Pulmonary artery endothelial cell (primary cell): ENCODE measurements at places on chromosomes 6 and 20.

GRCh38 chr6:122833021-122833491 is 44.0 kb downstream of the SMPDL3A start:
- no peak for DNase-seq

GRCh38 chr20:20939006-20939405 is 167.2 kb downstream of the LINC00237 start:
- no peak for DNase-seq

DNA sequence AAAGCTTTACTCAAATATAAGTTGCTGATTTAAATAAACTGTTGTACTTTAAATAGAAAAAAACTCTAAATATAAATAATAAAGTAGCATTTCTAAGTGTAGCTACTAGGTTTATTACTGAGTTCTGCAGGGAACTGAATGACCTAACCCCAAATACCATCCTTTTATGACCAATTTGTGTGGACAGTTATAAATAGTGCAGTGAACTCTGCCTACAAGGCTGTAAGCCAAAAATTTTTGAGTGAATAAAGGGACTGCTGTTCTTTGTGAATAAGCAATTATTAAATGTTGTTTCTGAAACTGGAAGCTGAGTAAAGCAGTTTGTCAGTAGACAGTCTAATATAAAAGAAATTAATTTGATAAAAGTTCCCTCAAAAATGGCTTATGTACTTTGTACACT is 90.8 kb upstream of the ELOVL5 start:
- DNase-seq, result no peak

DNA sequence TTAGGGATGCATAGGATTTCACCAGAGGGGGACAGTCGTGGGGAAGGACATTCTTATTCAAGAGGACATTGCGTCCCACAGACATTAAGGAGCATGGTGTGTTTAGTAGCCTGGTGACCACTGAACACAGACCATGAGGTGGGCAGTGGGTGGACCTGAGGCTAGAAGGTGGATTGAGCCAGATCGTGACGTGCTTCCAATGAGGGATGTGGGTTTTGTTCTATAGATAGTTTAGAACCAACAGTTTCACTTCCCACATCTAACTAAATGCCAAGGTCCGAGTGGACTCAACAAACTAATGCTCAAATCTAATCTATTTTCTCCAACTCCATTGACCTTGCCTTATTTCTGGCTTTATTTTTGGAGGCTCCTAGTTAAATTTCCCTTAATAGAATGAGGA is 58.5 kb downstream of the OGFRL1 start:
- no peak for DNase-seq

GRCh38 chr6:127606131-127606562 is 29.2 kb downstream of the C6orf58 start:
- DNase-seq, result no peak

GRCh38 chr6:12173661-12174060 is 116.5 kb upstream of the EDN1 start:
- DNase-seq, result no peak

GRCh38 chr6:105587349-105588122 is 184.7 kb upstream of the PREP start:
- DNase-seq, result no peak

DNA sequence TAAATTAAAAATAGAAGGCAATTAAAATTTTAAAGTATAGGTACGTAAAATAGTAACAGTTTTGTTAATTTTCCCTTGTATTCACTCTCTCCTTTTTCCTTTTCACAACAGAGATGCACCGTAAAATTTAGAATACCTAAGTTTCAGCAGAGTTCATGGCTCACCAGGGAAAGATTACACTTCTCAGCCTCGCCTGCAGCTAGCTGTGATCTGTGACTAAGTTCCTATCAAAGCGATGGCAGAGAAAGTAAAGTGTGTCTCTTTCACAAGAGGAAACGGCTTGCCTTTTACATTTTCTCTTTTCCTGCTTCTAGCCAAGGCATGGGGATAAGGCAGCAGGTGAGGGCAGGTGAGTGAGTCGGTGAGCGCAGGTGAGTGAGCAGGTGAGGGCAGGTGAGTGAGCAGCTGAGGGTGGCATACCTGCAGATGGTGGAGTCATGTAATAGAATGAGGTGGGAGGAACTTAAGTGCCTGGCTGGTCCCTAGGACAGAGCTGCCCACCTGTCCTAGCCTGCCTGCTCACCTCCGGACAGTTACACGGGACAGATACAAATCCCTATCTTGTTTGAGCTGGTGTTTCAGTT is 30.9 kb downstream of the ZFP64 start:
- DNase-seq, result no peak

DNA sequence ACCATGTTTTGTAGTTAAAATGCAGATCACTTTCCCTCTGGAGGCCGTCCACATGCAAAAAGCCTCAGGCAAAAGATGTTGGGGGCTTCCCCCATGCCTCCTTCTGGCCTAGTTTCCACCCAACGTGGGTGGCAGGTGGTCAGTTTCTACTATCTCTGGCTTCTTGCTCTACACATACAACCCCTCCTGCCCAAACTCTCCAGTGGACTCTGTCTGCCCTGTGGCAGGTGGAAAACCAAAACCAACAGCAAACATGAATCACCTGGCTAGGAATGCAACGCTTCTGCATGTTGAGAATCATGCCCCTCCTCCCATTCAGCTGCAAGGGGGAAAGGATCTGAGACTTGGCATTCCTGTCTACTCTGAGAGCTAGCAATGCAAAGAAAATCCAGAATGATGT is 94.8 kb downstream of the MBOAT1 start:
- no peak for DNase-seq

- DNase-seq, result no peak
Observed at GRCh38 chr6:110324548-110324947, 33.6 kb downstream of the METTL24 start.

DNA sequence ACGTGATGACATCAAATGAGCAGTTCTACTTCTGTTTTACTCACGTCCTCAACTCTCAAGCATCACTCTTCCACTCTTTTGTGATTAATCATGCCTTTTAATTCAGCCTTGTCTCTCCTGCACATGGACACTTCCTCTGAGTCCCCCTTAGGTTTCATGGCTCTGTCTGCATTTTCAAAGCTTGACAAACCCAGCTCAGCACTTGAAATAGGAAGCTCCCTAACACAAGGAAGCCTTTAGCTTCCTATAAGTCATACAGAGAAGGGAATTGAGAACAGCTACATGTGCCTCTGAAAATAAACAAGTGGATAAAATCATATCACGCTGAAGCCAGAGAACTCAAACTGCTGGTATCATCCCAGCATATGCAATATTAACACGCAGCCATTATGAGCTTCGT is 21.2 kb downstream of the KIF16B start:
- no peak for DNase-seq

DNA sequence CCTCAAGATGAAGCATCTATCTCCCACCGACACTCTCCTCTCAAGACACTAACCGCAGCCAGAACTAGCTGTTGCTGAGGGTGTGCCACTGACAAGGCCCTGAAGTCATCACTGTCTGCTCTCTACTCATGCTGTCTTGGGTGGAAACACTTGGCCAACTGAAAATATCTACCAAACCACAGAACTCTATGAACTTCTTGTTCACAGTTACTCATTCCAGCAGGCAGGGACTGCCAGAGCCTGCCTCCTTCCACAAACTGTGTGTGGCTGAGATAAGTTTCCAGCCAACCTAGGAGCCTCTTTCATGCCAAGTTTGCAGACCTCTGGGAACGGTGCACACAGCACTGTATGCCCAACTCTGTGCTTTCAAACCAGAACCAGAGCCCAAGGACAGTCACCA is 45.5 kb upstream of the NXT1 start:
- no peak for DNase-seq

DNA sequence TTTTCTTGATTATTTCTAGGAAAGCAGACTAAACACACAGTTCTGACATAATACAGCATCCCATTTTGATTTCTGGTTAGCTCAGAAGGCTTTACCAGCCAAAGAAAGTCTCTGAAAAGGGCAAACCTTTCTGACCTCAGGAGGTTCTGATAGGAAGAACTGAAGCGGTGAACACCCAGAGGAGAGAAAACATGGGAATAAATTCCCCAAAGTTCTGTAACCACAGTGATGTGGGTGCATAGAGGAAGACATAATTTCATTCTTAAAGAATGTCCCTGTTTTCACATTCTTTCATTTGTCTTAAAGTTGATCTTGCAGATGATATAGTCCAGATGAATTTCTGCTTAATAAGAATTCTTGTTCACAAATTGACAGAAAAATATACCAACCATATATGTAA is 60.3 kb downstream of the RSPO3 start:
- DNase-seq, result no peak

- no peak for DNase-seq
Observed at GRCh38 chr6:32842690-32843089, 1.2 kb downstream of the PSMB8 start.

- DNase-seq, result no peak
Observed at GRCh38 chr6:111523484-111524167, 40.6 kb upstream of the REV3L start.

GRCh38 chr6:120938876-120939472 is 395.3 kb downstream of the TBC1D32 start:
- DNase-seq, result no peak

DNA sequence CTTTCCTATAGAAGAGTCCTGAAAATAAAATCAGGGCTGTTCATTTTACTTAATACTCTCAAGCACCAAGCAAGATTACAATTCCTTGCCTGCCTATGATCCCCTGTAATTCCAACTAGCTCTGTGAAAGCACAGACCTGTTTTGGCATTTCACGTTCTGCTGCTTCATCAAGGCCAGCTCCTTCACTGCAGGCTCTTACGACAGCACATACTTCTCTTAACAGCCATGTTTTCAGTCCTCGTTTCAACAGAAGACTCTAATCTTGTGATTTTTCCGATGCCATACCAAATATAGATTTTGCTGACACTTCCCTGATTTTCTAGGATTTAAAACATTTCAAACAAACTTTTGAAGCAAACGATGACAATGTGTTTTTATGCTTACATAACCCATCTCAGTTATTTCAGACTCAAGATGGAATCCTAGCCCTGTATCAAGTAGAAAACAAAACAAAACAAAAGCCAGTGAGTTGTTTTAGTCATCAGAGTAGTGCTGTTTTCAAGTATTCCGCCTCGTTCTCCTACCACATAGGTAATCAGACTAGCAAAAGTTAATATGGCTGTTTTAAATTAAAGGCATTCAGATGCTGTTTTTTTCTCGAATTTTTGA is 616.5 kb upstream of the CITED2 start:
- DNase-seq, result no peak

GRCh38 chr6:22807261-22807660 is 237.9 kb downstream of the HDGFL1 start:
- no peak for DNase-seq

- DNase-seq, result no peak
Observed at GRCh38 chr6:142302421-142303175, 791 bp downstream of the ADGRG6 start.

- DNase-seq, result no peak
Observed at GRCh38 chr6:18053555-18054445, 66.4 kb upstream of the KIF13A start.

DNA sequence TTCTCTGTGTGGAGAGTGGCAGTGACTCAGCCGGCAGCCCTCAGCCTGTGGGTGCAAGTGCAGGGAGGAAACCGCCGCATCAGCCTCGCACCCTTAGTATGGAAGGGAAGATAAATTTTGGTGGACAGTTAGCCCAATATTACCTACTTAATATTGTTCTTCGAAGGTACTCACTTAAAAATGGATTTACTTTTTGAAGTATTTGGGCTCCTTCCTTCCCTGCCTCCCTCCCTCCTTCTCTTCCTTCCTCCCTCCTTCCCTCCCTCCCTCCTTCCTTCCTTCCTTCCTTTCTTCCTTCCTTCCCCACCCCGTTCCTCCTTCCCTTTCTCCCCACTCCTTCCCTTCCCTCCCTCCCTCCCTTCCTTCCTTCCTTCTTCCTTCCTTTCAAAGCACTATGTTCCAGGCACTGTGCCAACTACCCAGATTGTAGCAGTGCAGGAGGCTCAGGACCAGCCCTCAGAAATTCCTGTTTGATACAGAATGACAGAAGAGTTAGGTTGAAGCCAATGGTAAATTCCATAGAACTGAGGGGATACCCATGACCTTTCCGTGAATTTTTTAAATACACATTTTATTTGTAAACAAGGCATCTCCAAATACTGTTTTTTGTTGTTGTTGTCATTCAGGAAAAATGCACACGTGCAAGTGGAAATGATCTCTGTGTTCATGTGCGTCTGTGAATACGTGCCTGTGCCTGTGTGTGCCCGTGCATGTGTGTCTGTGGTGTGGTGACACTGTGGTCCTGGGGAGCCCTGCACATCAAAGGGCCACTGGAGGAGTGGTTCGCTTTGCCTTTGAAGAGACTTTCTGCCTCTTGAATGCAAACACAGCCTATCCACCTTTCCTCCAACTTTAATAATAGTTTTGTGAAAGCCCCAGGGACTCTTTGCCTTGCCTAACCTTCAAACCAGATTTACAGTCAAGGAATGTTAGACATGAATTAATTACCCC is 141.7 kb downstream of the EDN3 start:
- no peak for DNase-seq

DNA sequence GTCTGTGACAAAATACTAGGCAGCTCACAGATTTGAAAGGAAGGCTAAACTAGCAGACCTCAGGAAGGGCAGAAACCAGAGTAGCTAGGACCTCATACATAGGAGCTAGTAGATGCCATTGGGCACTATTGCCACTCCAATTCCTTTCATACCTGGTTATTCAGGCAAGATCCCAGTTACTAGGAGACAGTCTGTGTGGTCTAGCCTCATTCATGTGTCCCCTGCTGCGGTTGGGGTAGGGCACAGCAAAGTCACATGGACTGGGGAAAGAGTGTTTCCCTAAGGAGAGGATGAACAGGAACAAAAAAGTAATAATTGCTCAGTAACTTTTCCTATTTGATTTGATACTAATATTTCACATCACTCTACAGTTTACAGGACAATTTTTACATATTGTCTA is 204.6 kb upstream of the HEY2 start:
- no peak for DNase-seq

GRCh38 chr20:4038047-4038459 is 22.7 kb upstream of the RNF24 start:
- no peak for DNase-seq

- DNase-seq, result no peak
Observed at GRCh38 chr6:106754215-106754614, 124.8 kb downstream of the QRSL1 start.

DNA sequence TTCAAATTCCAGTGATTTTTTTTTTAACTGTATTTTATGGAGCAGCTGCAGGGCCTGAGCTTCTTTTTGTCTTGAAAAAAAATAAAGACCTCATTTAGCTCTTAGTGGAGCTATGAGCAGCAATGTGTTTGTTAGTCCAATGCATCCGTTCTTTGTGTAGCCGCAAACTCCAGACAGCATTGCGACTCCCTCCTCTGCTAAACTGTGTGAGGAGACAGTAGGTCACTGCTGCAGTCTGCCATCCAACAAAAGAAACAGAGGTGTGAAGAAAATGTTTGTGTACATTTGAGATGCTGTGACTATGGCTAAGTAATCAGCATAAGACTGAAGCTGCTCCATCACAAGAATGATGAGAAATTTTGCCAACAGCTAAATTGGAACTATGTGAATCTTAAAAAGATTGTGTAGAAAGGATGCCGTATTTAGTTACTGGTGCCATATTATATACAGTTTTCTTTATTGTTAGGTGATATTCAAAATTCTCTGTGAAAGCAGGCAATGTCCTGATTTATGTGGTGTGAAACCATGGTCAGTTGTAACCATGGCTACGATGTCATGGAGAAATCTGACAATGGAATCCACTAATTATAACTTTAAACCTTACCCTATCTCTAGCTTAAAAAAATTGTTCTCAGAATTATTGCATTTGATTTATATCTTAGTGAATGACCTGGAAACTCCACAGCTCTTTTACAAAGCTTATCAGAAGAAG is 428.8 kb upstream of the EPHA7 start:
- no peak for DNase-seq
